AG04450 (cell line): ENCODE measurements at places on chromosomes 4 and X.

DNA sequence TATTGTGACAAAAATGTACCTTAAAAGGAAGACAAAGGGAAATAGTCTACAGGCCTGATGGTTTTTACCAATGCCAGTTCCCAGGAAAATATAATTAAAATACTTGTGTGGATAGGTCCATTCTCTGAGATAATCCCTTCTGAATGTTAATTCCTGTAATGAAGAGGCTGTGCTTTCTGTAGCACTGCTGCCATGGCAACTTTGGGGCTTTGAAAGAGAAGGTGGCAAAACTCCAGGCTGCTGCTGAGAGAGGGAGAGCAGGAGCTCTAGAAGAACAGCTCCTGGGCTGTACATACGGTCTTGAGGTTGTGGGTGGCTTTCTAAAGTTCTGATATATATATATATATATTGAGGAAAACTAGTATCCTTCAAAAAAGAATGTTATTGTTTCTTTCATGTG is 125.4 kb downstream of the PDLIM5 start:
- DNase-seq, result no peak

DNA sequence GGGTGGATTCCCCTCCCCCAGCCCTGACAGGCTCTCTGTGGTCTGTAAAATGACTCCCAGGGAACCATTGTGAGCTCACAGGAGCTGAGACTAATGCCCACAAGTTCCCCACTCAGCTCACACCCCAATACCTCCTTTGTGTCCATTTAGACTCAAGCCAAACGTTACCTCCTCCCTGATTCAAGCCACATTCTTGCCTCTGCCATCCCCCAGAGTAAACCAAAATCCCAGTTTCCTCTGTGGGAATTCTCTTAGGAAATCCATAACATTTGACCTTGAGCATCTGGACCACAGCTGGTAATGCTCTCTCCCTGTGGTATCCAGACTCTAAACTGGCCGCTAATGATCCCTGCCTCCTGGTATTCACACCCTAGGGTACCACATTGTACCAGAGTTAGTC is 26.3 kb upstream of the KDM5C start:
- peak; percentile 21 for DNase-seq

GRCh38 chr4:180925805-180926204 is 1317.4 kb upstream of the TENM3 start:
- no peak for DNase-seq

GRCh38 chr4:149933883-149934282 is 118.2 kb upstream of the IQCM start:
- no peak for DNase-seq

GRCh38 chr4:122576261-122577188 is 44.3 kb downstream of the IL21 start:
- no peak for DNase-seq

DNA sequence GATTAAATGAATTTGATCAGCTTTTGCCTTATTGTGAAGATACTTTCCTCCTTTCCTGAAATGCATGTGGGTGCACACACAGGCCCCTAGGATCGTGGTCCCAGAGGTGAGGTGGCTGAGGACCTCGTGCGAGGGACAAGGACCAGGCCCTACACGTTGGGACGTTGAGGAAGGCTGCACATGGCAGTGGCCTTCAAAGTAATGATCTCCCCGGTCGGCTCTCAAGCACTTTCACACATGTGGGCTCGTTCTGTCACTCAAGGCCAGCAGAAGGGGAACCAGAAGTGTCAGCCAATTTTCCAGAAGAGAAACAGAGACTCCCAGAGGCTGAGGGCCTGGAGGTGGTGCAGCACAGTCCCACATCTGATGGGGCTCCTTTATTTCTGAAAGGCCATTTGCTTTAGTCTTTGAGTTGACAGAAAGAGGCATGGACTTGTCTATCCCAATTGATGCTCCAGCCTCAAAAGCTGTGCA is 196.8 kb downstream of the AFAP1 start:
- DNase-seq, result no peak

DNA sequence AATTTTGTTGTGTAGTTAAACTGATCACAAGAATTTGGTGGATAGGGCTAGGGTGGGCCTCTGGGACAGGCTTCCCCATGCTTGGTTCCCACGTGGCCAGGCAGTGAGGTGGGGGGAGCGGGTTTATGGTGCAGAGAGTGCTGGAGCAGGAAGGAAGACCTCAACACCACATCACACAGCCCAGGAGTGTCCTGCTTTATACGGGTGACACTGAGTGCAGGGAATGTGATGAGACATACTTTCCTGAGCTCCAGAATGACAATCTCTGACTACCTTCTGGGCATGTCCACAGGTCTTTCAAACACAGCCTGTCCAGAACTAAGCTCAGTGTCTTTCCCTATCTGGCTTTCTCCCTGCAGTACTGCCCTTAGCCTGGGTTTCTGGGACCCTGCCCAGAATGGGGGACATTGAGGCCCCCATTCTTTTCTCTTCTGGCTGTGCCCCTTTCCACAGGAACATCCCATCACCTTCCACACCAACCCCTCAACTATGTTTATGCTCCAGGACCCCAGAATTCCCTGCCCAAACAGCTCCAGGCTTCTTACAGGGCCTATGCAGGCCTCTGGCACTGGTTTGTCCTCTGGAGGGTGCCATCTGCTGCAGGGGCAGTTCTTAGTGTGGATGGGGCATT is 36.5 kb upstream of the RASL11B start:
- DNase-seq, result no peak

DNA sequence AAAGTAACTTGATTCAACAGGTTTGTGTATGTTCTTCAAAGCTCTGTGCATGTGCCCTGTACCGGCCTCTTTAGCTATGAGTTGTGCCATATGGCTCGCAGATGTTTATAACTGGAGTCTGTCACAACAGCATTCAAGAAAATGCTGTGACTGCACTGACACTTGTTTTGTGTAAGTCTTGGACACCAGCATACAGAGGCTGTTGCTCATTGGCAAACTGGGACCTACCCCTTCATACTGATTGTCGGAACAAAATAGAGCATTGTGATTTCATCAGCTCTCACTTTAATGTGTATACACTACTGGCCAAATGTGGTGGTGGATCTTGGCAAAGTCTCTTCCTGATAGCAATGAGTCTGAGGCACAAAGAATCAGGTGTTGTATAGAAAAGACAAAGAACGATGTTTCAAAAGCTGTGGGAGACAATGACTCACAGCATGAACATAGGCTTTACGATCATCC is 133.9 kb downstream of the EGF start:
- peak; percentile 15 for DNase-seq

- DNase-seq, result no peak
Observed at GRCh38 chr4:154478128-154478527, 13.5 kb downstream of the DCHS2 start.

DNA sequence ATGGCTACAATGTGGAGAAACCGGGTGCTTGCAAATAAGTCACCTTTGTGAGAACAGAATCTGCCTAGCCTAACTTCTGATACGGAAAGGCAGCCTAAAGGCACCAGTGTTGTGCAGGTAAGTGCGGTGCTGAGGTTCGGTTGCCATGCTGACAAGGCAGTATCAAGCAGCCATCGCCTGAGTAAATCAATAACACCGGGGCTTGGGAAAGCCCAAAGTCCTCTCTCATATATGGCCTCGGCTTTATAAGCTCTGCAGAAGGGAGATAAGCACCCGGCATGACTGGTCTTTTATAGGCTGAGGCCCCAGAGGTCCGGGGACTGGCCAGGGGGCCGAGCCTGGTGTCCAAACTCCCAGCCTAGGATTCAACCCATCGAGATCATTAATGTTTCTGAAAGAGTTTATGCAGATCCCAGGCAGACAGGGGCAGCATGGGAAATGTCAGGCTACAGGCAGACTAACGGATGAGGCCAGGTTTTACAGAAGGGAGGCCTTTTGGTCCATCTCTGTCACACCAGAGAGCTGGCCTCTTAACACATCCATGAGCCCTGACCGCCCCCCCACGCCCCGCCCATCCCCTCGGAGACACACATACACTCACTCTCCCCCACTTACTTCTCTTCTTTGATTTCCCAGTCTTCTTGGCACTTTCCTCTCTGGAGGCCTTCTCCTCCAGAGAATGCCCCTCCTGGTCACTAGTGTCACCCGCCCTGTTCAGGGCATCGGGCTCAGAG is 38.5 kb downstream of the ELF4 start:
- DNase-seq, result no peak

- no peak for DNase-seq
Observed at GRCh38 chr4:146900295-146900694, 45.4 kb downstream of the TTC29 start.

DNA sequence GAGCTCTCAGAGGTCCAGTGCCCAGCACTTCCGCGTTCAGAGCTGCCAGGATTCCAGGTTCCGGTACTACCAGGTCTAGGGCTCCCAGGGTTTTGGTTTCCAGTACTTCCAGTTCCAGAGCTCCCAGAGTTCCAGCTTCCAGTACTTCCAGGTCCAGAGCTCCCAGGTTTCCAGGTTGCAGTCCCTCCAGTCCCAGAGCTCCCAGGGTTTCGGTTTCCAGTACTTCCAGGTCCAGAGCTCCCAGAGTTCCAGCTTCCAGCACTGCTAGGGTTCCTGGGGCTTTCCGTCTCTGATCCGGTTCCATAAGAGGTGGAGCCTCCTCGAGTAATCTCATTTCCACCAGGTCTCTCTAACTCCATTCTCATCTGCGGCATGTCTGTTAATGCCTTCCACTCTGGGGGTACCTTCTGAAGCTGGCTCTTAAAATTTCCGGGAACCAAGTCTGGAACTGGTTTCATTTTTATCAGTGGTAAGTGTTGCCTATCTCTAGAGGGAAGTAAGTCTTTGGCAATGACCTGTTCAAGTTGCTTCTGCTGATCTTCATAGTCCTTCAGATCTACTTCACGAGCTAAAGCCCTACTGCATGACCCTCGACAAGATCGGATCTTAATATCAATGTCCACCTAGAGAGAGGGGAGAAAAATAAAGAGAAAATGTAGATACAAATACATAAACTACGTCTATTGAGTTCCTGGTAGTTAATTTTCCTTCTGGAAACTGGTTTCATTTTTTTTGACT is 4.1 kb downstream of the FGA start:
- no peak for DNase-seq

GRCh38 chrX:73855546-73855945 is 292.5 kb downstream of the CHIC1 start:
- peak; percentile 8 for DNase-seq

DNA sequence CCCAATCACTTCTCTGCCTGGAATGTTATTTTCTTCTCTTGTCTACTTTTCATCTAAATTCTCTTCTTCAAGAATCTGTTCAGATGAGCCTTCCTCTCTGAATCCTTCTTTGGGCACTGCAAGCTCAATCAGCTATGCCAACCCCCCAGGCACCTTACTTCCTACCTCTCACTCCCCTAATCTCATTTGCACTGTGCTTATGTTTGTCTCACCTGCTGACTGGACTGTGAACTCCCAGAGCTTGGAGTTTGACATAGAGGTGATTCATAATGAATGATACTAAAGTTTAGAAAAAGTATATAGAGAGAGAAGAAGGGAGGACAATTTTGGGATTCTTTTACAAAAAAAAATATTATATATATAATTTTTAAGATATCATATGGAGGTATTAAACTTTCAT is 36.3 kb downstream of the ANXA10 start:
- DNase-seq, result no peak

GRCh38 chr4:32601848-32602247 is 1881.7 kb downstream of the PCDH7 start:
- DNase-seq, result no peak

- DNase-seq, result no peak
Observed at GRCh38 chr4:2011583-2011982, 2.8 kb upstream of the NELFA start.

GRCh38 chr4:153706519-153706918 is 22.4 kb downstream of the TLR2 start:
- no peak for DNase-seq

DNA sequence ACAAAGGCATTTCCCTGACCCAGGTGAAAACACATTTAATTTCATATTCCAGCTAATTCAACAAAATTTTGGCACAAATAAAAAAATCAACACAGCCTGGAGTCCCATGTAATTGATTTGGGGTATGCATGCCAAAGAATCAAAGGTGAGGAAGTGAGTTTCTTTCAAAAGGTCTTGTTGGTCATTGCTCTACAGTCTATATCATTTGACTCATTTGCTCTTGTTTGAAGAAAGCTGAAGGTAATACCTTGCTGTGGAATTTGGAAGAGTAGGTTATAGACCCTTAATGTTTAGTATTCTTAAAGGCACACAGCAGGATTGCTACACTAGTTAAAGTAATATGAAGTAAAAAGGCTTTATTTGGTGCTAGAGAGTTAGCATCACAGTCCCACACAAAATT is 25.4 kb downstream of the COL4A6 start:
- DNase-seq, result no peak

DNA sequence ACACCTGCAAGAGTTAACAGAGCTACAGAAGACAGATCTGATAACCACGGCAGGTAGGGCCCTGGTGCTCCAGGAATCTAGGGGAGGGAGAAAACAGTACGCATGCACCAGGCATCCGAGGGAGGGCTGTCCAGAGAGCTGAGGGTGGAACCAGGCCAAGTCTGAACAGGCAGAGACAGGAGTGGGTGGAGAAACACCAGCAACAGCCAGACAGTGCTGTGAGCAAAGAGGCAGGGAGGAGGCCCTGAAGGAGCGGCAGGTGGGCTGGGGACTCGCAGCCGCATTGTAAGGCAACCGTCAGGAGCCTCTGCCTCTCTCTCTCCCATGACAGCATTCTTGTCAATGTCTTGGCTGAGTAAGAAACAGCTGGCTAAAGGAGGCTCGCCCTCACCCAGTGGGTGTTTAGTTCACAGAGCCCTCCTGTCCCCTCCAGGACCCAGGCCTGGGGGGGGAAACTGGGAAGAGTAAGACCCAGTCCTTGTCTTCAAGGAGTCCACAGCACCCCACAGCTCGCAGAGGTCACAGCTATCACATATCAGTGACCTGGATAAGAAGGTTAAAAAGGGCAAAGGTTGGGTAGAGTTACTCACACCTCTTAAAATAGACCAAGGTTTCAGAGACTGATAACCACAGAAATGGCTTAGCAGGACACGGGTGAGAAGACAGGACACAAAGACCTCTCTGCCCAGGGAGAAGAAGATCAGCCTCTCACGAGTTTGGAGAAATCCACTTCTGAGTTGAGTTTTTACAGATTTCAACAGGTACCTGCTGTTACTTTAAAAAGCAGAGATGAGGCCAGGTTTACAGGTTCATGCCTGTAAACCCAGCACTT is 10.5 kb downstream of the ACSL1 start:
- no peak for DNase-seq

GRCh38 chr4:81836716-81837115 is 365.0 kb upstream of the RASGEF1B start:
- no peak for DNase-seq

GRCh38 chr4:41414412-41414779 is 123.6 kb upstream of the LIMCH1 start:
- DNase-seq, result no peak

GRCh38 chr4:143405075-143405730 is 68.5 kb downstream of the GAB1 start:
- DNase-seq, result no peak

- DNase-seq, result no peak
Observed at GRCh38 chrX:19177721-19178120, 55.5 kb upstream of the ADGRG2 start.

DNA sequence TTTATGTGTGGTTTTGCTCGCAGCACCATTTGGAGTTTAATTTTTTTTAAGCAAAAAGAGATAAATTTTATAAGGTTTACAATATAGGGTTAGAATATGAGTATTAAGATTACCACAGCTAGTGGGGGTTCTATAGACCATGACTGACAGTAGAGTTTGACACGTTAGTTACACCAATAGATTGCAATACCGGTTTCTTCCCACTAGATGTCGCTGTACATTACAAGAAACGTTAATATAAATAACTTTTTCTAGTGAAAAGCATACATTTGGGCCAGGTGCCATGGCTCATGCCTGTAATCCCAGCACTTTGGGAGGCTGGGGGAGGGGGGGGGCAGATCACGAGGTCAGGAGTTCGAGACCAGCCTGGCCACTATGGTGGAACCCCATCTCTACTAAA is 433.6 kb downstream of the MAGEB5 start:
- DNase-seq, result no peak

- no peak for DNase-seq
Observed at GRCh38 chr4:84381759-84382158, 117.3 kb downstream of the NKX6-1 start.
